Kasumi-1 (cell line): ENCODE measurements at places on chromosomes 11 and 22.

- no peak for DNase-seq
Measured at GRCh38 chr22:24039046-24039445, 27.9 kb downstream of the CABIN1 start.

- DNase-seq: no peak
Measured at GRCh38 chr11:126072801-126073594, 10.3 kb upstream of the CDON start.

- DNase-seq: no peak
Measured at GRCh38 chr11:278001-278951, at the start of gene NLRP6. TSS of gene NLRP6 (plus strand) at chr11:278407. CDS start at chr11:278570, 163 bp downstream.

DNA sequence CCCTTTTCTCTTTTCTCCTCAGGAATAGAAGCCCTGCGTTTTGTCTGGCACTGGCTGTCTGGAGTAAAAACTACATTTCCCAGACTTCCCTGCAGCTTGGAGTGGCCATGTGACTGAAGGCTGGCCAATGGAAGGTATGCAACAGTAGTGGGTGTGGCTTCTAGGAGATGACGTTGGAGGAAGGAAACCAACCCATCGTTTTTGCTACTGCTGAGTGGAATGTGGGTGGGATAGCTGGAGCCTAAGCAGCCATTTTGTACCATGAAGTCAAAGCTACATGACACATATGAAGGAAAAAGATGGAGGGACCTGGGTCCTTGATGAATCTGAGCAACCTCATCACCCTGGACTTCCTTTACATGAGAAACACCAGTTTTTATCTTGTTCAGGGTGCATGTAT lies 19.6 kb downstream of the FGF3 start:
- DNase-seq: peak; percentile 1

DNA sequence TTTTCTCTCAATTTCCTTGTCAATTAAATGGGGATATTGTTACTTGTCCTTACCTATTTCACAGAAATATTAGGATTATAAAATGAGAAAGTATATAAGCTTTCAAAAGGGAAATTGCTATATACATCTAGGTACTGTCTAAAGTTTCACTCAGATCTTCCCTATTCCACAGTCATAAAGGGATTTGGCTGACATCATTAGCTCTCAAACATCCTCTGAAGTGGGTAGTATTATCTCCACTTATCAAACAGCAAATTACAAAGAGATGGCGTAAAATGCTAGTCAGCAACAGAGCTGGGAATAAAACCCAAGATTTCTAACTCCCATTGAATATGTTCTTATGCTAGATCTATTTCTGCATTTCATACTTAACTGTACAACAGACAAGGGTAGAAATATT lies 50.9 kb downstream of the SLC25A17 start:
- no peak for DNase-seq

DNA sequence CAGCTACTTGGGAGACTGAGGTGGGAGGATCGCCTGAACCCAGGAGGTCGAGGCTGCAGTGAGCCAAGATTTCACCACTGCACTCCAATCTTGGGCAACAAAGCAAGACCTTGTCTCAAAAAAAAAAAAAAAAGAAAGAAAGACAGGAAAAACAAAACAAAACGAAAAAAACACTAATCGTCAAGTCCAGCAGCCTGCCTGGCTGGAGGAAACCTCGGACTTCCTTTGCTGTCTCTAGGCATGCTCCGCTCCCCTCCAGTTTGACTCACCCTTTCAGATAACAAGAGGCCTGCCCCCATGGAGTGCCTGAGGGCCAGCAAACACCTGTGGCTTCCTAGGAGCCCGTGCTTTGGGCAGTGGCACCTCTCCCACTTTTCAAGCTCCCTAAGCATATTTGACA lies 28.8 kb upstream of the CHKA start:
- DNase-seq: no peak

- DNase-seq: no peak
Measured at GRCh38 chr11:8871962-8872361, 39.0 kb upstream of the AKIP1 start.

GRCh38 chr22:43404673-43405385 lies 7.0 kb upstream of the MPPED1 start:
- no peak for DNase-seq

GRCh38 chr22:45880716-45881523 lies 96.0 kb downstream of the WNT7B start:
- DNase-seq: no peak

DNA sequence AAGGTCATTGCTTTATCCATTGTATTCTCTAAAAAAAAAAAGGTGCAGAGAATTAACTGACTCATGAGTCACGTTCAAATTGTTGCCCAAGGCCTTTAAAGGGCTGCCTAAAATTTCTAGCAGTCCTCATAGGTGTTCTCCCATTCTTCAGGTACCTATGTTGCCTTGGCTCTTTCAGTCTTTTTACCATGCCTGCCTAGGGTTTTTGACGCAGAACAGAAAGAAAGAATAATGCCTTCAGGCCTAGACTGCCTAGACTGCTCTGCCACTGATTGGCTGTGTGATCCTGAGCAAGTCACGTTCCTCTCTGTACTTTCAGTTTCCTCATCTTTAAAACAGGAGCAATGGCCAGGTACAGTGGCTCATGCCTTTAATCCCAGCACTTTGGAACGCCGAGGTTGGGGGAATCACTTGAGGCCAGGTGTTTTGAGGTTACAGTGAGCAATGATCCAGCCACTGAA lies 21.5 kb downstream of the CTSC start:
- no peak for DNase-seq

DNA sequence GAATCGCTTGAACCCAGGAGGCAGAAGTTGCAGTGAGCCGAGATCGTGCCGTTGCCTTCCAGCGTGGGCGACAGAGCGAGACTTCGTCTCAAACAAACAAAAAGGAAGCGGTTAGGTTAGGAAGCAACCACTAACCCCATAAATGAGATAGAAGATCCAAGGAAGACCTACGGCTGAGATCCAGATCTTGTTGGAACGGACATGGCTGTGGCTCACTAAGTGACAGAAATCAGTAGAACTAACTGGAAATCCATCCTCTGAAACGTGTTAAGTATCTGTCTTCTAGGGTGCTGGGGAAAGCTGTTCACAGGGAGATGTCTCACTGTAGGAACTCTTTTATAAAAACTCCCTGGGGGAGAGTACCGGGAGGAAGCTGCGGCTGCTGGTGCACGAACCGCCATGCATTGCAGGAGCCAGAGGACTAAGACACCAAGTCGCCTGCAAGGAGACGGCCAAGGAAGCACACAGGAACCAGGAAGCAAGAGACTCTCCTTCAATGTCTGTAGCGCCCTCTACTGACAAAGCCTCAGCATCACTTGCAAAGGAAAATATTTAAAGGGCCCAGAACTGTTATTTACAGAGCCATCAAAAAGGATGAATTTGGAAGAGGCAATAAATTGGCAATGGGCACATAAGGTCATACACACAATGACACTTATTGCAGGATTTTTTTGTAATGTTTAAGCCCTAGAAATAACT lies 16.9 kb upstream of the SPTY2D1 start:
- DNase-seq: peak; percentile 98

DNA sequence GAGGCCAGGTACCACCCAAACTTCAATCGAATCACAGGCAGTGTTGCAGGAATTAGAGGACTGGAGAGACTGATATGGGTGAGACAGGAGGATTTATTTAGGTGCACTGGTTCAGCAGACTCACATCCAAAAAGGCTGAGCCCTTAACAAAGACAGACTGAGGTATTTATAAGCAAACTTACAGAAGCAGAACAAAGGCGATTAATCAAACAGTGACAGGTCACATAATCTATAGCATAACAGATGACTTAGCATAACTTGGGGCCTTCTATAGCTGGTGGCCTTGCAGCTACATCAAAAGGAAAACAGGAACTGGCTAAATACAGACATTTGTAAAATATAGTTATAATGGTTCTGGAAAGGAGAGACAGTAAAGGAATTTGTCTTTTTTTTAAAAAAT lies 2.1 kb downstream of the APOBEC3B start:
- DNase-seq: no peak

DNA sequence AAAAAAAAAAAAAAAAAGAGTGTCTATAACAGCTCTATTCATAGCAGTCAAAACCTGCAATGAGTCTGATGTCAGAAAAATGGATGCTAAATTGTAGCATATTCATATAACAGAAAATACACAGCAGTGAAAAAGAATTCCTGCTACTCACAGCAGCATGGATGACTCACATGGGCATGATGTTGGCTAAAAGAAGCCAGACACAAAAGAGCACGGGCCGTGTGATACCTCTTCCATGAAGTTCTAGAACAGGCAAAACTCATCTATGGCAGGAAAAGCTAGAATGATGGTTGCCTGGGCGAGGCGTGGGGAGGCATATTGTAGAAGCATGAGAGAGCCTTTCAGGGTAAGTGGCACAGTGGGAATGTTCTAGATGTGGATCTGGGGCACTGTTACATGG lies 18.9 kb downstream of the PLAAT3 start:
- DNase-seq: no peak

DNA sequence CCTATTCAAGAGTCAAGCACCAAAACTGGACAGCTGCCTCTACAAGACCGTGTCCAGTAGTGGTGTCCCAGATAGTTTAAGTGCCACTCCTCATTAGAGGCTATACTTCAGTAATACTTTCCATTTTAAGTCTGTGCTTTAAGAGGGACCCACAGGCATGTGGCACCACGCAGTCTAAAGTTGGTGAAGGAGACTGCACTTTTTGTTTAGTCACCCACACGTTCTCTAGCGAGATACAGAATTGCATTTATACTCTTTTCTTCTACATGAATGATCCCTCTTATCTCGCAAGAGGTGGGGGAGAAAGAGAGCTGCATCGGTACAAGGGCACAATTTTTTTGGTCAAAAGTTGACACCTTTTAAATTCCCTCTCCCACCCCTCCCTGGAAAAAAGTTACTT lies 41.5 kb downstream of the DDX6 start:
- no peak for DNase-seq

- DNase-seq: peak; percentile 80
Measured at GRCh38 chr11:10640308-10640707, 53.2 kb downstream of the IRAG1 start.

DNA sequence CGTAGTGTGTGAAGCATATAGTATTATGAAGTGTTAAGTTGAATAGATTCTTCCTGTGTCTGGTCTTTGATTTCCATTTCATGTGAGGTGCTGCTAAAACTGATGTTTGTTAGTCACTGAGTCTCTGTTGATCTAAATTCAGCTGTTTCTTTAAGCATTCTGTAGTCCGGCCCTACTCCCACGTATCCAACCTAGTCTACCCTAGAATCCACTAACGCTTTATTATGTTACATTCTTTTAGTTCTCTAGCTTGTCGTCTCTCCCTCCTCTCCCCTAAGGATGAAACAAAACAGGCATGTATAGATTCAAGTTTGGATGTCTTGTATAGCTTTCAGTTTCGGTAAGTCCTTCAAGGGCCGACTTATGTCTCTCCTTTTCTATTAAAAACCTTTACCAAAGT lies 4.1 kb downstream of the WEE1 start:
- no peak for DNase-seq

DNA sequence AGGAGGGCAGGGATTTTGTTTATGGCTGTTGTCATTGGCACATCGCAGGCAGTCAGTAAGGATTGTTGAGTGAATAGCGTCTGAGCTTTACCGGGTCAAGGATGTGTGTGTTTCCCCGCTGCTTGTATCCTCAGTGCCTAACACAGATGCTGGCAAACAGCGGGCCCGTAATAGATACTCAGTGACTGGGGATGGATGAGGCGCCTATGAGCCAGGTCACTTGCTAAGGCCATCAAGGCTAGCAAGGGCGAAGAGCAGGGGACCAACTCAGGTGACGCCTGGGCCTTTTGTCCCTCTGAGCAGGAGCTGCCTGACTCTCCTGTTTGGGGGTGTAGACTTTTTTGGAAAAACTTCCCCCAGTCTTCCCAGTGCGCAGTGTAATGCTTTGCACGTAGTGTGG lies 118.1 kb downstream of the HIPK3 start:
- no peak for DNase-seq

DNA sequence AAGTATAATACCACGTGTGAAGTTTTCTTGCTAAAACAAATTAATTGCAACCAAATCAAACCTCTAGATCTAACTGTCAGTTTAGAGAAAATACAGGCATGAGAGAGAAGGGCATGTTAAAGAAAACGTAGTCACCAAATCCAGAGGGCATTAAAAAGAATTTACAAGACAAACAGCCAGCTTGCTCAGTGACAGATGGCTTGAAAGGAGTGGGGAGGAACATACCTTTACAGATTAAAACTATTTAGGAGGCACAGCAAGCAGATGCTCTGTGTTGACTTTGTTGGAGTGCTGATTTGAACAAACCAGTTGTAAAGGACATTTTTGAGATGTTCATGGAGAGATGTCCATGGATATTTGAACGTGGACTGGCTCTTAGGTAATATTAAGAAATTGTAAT lies 96.9 kb downstream of the ATXN10 start:
- no peak for DNase-seq

GRCh38 chr11:2928605-2929530 lies at the start of gene PHLDA2:
TSS of gene PHLDA2 (minus strand) at chr11:2929420. CDS start at chr11:2929364, 56 bp downstream.
- DNase-seq: no peak

DNA sequence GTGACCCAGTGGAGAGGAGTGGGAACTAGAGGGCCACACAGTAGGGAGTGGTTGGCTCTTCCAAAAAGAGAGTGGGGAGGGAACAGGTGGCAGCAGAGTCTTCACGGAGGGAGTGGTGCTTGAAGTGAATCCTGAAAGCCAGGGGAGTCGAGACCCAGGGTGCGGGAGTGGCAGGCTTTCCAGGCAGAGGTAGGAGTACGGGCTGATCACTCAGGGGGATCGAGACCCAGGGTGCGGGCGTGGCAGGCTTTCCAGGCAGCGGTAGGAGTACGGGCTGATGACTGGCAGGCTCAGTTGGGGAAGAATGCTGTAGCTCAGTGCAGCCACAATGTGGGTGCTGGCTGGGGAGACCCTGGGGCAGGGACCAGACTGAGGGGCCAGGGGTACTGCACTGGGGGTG lies 148.2 kb downstream of the TBC1D22A start:
- DNase-seq: no peak

- no peak for DNase-seq
Measured at GRCh38 chr22:44037519-44038375, 13.6 kb downstream of the PARVB start.

DNA sequence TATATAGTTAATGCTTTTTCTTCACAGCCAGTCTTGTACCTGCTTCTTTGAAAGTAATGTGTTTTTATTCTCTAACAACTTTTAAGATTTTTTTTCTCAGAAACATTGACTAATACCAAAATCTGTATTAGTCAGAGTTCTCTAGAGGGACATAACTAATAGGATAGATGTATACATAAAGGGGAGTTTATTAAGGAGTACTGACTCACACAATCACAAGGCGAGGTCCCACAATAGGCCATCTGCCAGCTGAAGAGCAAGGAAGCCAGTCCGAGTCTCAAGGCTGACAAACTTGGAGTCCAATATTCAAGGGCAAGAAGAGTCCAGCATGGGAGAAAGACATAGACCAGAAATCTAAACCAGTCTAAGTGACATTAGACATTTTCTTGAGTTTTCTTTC lies 140.0 kb downstream of the RAB38 start:
- no peak for DNase-seq

DNA sequence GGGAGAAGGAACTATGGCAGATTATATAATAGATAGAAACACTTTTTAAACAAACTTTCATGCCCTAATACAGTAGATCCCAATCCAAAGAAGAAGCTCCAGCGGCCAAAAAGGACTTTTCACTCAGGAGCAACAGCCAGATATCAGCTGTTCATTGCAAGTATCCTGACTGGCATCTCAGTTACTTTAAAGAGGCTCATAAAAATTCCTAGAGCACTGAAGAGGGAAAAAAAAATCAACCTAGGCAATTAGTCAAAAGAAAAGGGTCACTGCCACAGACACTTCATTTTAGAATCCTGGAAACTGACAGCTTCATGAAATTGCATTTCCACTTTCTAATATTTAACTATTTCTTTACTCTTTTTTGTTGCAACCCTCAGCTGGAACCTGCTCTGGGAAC lies 170.6 kb upstream of the SOX6 start:
- DNase-seq: no peak
